ENCODE measurements at places on chromosomes 12 and 14. TPM values are rescaled to one million over a fixed set of nuclear protein-coding genes. Genes with fewer than 3 reads are reported as not detected.
A peak's percentile ranks its signal among the peaks of the same experiment; 100 is the strongest.

GRCh38 chr14:84401631-84402030 is 1128.3 kb upstream of the FLRT2 start:
- H3K4me1 ChIP-seq, result peaks cover 26% of the 10 kb centered on the region
- no peak overlapping the region for H3K4me3 ChIP-seq
- H3K27ac ChIP-seq, result no peak overlapping the region
- no peaks in the 10 kb centered on the region for H3K36me3 ChIP-seq

GRCh38 chr12:59452746-59453145 is 143.1 kb upstream of the SLC16A7 start:
- H3K36me3 ChIP-seq, result no peaks in the 10 kb centered on the region
- H3K27ac ChIP-seq, result no peak overlapping the region
- H3K4me1 ChIP-seq, result no peaks in the 10 kb centered on the region
- DNase-seq, result no peak
- no peaks in the 10 kb centered on the region for H3K27me3 ChIP-seq

- DNase-seq, result peak; percentile 69
- H3K4me3 ChIP-seq, result peak overlapping the region; percentile 30
- H3K4me1 ChIP-seq, result peaks cover 37% of the 10 kb centered on the region
Observed at GRCh38 chr12:48980953-48981756, 3.0 kb downstream of the WNT1 start.

CYP46A1 gene
- 0.77 TPM for total RNA-seq

GPR132 gene
- total RNA-seq, result 0.22 TPM

PPM1H gene
- total RNA-seq, result 4.6 TPM

DNA sequence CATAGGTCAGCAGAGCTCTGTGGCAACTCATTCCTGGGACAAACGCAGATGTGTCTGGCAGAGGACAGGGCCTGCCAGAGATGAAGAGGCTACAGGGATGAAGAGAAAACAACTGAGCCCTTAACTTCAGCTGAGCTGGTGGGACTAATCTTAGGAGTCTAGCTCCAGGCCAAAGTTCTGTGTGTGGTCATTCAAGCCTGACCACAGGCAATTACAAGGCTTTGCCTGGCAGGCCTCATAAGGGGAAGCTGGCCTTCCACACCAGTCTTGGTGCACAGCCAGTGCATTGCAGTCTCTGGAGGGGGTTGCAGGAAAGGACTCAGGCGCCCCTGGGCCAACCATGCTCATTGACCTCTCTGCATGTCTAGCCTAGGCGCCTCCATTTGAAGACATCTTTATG is 127.6 kb upstream of the DAAM1 start:
- DNase-seq, result peak; percentile 5
- no peak overlapping the region for H3K27ac ChIP-seq
- H3K27me3 ChIP-seq, result no peaks in the 10 kb centered on the region
- H3K4me1 ChIP-seq, result peaks cover 6% of the 10 kb centered on the region

ERG28 gene
- total RNA-seq, result 31.2 TPM

- H3K4me3 ChIP-seq, result no peak overlapping the region
- H3K4me1 ChIP-seq, result peaks cover 10% of the 10 kb centered on the region
- no peak overlapping the region for H3K27ac ChIP-seq
- no peak for DNase-seq
- no peaks in the 10 kb centered on the region for H3K27me3 ChIP-seq
Observed at GRCh38 chr12:96526110-96526509, 36.7 kb downstream of the CFAP54 start.

- H3K36me3 ChIP-seq, result no peaks in the 10 kb centered on the region
- no peak overlapping the region for H3K4me3 ChIP-seq
- no peak for DNase-seq
- H3K4me1 ChIP-seq, result no peaks in the 10 kb centered on the region
Observed at GRCh38 chr12:88011755-88012154, 17.4 kb downstream of the C12orf50 start.

DNA sequence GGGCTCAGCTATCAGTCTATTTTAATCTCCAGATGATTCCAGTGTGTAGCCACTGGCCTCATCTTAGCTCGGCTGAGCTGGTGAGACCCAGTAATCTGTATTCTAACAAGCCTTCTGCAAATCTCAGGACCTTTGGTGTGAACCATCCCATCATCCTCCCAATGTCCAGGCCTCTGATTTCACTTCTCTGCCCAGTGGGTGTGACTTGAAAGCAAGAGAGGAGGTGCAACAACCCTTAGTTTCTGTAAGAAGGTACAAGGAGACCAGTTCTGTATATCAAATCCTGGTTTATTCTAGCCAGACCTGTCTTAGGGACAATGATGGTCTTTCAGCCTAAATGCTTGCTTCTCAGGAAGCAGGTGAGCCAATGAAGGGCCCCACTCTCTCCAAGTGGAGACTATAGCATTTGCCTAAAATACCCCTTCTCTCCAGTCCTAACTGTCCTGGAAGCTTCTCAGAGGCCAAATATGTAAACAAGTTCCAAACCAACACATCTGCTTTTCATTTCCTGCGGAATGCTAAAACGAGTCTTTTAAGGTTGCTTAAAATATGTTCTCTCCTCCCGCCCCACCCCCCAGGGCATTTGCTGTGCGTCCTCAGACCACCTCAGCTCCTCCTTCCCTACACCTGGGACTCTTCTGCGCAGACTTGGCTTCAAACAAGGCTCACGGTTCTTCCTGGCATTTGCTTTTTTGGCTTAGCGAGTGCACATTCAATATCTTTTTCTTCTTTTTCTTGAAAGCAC is 78.4 kb upstream of the FUT8 start:
- H3K4me3 ChIP-seq, result no peak overlapping the region
- no peaks in the 10 kb centered on the region for H3K36me3 ChIP-seq
- no peak for DNase-seq
- no peak overlapping the region for H3K27ac ChIP-seq

TM9SF1 gene
- 37.6 TPM for total RNA-seq

- H3K36me3 ChIP-seq, result no peaks in the 10 kb centered on the region
- no peak for DNase-seq
- H3K27me3 ChIP-seq, result no peaks in the 10 kb centered on the region
- peaks cover 2% of the 10 kb centered on the region for H3K4me1 ChIP-seq
- H3K27ac ChIP-seq, result no peak overlapping the region
Observed at GRCh38 chr14:102221026-102221425, 81.3 kb downstream of the WDR20 start.
